ENCODE measurements at places on chromosomes 12 and 14.
A peak's percentile ranks its signal among the peaks of the same experiment; 100 is the strongest.

DNA sequence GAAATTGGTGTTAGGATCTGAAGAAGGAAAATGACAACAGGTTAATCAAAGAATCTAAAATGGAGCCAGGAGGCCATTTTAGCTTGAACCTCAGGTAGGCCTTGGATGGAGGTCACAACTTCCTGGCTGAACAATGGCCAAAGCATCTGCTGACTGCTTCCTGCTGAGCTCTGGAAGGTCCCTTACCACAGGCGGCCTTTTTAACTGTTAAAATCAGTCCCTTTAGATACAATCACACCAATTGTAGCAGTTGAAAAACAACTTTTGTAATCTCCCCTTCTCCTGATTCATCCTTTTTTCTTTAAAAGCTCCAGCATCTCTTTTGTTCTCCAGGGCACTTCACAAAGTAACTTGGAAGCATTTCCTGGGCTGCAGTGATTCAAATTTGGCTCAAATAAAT is 388.8 kb downstream of the PDZRN4 start:
- no peak for DNase-seq

DNA sequence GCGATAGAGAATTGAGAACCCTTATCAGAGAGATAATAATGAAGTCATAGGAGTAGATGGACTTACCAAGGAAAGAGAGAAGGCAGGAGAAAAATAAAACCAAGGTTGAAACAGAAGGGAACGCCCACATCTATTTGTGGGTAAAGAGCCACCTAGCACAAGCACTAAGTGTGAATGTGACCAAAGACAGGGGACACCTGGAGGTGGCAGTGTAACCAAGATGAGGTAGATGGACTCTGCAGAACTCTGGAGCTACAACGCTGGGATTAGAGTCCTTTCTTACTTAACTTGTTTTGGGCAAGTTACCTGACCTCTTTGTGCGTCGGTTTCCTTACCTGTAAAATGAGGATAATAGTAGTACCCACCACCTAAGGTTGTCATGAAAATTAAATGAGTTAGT is 101.9 kb downstream of the SLC5A8 start:
- no peak for DNase-seq

GRCh38 chr14:100568164-100568997 is 18.8 kb downstream of the BEGAIN start:
- peak; percentile 24 for DNase-seq

DNA sequence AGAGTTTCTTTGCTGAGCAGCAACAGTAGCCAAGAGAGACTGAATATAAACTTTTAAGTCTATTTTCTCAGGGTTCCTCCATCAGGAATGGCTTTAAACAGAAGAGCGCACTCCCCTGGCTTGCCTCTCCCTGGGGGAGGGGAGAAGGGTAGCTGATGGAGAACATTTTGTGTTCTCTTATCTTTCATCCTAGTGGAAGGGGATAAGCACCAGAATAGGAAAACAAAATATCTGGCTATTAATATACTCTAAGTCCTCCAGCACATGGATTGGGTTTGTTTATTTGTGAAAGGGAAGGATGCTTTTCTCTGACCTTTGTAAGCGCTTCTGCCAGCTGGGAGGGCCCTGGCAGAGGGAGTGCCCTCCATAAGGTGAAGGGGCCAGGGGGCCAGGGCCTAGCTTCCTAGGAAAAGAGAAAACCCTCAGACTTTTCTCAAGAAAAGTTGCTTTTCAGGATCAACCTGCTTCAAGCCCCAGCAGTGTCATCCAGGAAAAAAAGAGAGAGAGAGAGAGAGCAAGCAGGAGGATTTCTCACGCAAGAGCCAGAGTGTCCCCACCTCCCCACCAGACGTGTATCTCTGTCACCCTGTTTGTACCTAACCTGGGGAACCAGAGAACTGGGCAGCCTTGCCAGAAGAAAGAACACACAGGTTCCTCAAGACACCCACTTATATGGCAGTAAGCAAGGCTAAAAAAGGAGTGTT is 34.3 kb upstream of the ATP2A2 start:
- no peak for DNase-seq

DNA sequence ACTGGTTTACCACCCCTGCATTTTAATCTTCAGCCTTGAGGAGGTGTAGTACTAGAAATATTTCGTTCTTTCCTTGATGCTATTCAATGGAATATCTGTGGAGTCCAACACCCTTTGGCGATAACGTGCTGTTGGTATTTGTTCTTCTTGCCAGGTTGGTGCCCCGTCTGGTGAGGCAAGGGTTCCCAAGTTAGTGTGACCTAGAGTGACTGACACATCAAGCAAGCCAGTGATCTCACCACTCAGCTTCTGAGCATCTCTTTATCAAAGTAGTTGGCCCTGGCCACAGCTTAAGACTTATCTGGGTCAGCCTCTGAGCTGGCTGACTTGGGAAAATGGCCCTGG is 60.2 kb downstream of the PLXNC1 start:
- no peak for DNase-seq

DNA sequence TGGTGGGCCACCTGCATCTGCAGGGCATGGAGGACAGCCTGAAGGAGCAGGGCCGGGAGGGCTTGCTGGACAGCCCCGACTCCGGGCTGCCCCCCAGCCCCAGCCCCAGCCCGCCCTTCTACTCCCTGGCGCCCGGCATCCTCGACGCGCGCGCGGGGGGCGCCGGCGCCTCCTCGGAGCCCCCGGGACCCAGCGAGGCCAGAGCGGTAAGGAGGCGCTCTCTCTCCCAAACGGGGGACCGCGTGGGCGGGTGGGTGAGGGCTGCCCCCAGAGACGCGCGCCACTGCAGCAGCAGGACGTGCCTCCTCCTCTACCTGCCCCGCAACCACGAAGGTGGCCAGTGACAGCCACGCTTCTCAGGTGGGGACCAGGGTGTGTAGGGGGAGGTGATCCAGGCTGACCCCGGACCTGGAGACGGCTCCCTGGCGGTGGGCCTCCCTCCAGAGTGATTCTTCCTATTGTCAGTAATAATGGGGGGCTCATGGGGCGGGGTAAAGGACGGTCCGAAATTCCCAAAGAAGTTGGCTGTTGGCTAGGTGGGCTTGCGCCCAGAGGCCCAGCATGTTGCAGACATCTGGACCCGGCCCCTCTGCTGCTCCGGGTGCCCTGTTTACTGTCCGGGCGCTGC is 652 bp downstream of the RFLNA start:
- DNase-seq = no peak

GRCh38 chr14:88695870-88696269 is 96.9 kb downstream of the EML5 start:
- DNase-seq = no peak

DNA sequence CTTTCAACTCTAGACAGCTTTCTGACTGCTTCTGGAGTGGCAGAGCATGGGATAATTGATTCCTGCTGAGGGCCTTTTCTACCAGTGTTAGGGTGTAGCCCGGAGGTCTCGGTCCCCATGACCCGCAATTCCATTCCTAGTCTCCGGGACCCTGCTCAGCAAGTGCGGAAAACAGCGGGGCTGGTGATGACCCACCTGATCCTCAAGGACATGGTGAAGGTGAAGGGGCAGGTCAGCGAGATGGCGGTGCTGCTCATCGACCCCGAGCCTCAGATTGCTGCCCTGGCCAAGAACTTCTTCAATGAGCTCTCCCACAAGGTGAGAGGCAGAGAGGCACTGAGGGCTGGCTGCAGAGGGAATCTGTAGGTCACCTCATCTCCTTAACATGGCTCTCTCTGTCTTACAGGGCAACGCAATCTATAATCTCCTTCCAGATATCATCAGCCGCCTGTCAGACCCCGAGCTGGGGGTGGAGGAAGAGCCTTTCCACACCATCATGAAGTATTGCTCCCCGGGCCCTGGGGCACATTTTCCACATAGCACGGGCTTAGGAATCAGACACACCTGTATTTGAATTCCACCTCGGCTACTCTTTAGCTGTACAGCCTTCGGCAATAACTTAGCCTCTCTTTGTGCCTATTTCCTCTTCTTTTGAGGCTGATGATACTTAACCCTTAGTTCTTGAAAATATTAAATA is 5.6 kb upstream of the GAPDH start:
- DNase-seq = no peak

- DNase-seq = no peak
Observed at GRCh38 chr14:32934881-32935633, 3.6 kb upstream of the NPAS3 start.

- no peak for DNase-seq
Observed at GRCh38 chr12:57591782-57592325, 862 bp downstream of the PIP4K2C start.

- no peak for DNase-seq
Observed at GRCh38 chr12:1007276-1007675, 16.3 kb downstream of the ERC1 start.

DNA sequence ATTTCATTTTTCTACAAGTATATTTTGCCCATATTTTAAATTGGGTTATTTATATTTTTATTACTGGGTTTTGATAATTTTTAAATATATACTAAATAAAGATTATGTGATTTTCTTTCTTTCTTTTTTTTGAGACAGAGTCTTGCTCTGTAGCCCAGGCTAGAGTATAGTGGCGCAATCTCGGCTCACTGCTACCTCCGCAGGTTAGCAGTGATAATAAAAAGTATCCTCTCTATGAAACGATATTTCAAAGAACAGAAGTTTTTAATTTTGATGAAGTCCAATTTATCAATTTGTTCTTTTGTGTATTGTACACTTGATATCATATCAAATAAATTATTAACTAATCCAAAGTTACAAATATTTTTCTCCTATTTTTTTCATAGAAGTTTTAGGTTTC is 47.2 kb upstream of the LDHB start:
- no peak for DNase-seq

DNA sequence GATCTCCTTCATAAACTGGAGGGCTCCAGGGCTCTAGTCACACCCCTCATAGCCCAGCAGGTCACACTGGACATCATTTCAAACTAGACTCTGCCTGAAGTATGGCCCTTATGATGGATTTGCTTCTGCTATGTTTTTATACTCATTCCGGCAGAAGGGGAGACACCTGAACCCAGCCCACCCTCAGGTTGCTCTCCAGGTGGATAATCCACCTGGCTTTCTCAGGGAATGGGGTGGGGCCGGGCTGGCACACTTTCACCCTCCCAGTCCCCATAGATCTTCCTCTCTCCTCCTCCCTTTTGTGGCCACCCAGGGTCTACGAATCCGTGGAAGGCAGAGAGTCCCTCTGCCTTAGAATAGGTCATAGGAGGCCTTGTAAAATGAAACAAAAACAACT is 9.8 kb upstream of the KRT73 start:
- no peak for DNase-seq

DNA sequence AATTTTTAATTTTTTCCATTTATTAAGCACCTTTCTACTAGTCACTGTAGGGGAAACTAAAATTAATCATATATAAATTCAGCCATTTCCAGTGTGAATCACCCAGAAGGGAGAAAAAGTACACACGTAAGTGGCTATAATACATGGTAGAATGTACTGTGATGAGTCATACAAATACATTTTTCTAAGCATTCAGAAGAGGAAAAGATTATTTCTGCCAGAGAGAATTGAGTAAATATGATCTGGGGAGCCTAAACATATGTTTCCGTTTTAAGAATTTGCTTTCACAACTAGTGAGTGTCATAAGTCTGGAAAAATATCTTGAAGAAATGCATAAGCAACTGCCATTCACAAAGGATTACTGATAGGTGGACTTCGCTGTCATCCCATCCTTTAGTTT is 102.8 kb downstream of the TGFB3 start:
- DNase-seq = peak; percentile 34

GRCh38 chr12:33383503-33383902 is 56.1 kb downstream of the SYT10 start:
- DNase-seq = no peak

GRCh38 chr12:56338308-56339157 is at the start of gene IL23A:
Gene IL23A, plus strand, starts transcription at chr12:56338884. Its CDS starts 161 bp downstream, at chr12:56339045.
- DNase-seq = peak; percentile 55

DNA sequence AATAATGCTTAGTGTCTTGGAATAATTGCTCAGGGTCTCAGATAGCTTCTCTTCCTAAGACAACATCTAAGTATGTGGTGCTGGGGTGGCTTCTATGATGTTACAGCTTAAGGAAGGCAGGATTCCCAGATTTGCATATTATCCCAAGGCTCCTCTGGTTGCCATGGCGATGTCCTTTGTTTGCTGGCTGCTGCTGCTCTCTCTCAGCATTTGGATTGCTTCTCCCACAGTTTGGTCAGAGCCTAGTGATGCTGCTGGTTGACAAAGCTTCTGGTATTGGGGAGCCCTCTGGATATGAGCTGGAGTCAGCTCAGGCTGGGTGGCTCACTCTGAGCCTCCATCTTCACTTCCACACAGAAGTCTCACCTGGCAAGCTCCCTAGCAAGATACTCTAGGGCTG is 56.4 kb upstream of the FBXO33 start:
- DNase-seq = no peak

DNA sequence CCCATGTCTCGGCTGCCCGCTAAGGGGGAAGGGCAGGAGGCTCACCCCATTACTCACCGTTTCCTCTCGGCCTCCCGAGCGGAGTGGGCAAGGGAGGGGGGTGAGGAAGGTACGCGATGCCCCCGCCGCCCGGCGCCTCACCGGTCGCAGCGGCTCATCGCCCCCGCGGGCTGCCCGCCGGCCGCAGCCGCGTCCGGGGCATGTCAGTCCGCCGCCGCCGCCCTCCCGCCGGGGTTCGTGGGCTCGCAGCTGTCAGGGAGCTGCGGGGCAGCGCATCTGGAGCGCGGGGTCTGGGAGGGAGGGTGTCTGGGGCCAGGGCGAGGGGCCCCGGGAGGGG is 461 bp downstream of the SLC8A3 start:
- DNase-seq = no peak

- no peak for DNase-seq
Observed at GRCh38 chr14:93005838-93006237, 82.9 kb downstream of the CHGA start.

DNA sequence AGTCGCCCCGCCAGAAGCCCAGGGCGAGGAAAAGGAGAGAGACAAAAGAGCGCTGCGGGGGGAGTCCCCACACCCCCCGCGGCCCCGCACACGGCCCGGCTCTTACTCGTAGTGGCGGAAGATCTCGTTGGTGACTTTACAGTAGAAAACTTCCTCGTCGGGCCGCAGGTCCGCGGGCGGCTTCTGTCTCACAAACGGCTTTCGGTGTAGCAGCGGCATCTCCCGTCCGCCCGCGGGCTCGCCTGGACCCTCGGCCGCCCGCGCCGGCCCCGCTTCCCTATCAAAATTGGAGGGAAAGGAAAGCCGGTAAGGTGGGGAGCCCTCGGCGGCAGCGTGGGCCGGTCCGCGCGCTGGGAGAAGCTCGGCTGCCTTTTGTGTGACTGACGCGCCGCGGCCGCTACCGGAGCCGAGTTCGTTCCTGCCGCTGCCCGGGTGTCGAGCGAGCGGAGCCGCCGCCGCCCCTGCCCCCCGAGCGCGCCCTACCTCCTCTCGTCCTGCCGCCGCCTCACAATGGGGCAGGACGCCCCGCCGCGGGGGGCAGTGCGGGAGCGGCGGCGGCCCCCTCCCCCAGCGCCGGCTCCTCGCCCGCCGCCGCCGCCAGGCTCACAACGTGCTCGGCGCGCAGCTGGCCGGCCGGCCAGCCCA is 652 bp downstream of the BAZ1A start:
- peak; percentile 26 for DNase-seq

GRCh38 chr14:100709289-100710284 is 17.1 kb upstream of the DLK1 start:
- peak; percentile 56 for DNase-seq

DNA sequence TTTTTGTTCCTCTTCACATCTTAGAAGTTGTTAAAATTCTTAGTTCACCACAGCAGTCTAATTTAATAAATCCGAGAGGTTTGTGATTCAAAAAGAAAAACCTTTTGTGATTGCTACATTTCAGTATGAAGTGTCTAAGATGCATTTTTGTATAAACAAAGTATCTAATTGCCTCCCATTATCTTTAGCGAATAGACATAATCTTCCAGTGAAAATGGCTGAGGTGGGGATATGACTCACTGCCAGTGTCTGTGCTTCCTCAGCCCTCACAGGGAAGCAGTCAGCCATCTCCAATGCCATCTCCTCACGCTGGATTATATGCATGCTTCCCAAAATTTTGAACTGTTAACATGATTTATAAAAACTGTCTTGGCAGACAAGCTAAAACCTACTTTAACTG is 7.6 kb downstream of the GCH1 start:
- DNase-seq = no peak

Measured in inflammatory macrophage treated with lipopolysaccharide for 1 hour (primary cell).